ENCODE measurements at places on chromosomes 1 and 21.

DNA sequence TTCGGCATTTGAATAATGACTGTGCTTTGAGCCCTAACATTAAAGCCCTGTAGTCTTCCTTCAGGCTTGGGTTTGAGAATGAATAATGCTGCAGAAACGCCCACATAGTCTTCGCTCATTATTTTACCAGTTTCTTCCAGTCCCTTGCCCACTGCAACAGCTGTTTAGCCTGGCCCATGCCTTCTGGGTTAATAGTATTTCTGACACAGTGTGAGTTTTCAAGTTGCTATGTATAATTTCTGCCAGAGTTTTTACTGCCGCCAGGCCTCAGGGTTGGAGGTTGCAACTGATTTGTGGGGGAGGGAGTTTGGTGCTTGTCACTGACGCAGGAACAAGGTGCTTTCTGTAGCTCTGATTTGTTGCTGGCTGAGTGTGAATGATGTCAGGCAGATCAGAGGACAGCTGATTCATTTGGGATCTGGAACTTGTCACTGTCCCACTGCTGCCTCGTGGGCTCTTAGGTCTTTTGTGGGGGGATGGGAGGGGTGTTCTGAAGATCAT is 109.8 kb downstream of the MAST2 start:
- DNase-seq = no peak

DNA sequence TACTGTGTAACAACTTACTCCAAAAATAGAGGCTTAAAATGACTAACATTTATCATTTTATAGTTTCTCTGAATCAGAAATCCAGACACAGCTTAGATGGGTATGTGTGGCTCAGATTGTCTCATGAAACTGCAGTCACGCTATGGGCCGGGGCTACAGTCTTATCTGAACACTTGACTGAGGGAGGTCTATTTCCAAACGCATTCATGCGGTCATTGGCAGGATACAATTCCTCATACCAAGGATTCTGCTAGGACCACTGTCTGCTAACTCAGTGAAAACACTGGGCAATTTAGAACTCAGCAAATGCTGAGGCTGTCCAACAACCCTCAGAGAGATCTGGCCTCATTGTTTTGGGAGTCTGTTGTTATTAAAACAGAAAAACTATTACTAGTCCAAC is 178.6 kb downstream of the TBX15 start:
- no peak for DNase-seq

DNA sequence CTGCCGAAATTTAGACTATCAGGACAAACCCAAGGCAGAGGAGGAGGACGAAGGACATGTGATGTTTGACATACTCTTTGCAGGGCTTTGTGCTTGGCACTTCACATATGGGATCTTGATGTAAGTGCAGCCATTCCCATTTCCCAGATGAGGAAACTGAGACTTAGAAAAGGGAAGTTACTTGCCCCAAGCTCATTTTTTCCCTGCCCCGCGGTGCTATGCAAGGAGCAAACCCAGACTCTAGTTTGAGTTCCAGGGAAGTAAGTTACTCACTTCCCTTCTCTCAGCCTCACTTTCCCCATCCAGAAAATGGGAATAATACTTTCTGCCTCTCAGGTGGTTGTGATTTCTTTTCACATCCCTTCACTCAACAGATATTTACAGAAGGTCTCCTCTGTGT is 4.5 kb upstream of the FOXO6 start:
- no peak for DNase-seq

- DNase-seq = no peak
Observed at GRCh38 chr1:160399544-160400222, 681 bp upstream of the VANGL2 start.

Data from CD4-positive, alpha-beta T cell treated with Interleukin-4 for 4 hours (primary cell).